ENCODE measurements at places on chromosomes 6 and 20.

- DNase-seq: no peak
These were observed 57.4 kb downstream of the NCOA6 start for GRCh38 chr20:34768096-34768495.

DNA sequence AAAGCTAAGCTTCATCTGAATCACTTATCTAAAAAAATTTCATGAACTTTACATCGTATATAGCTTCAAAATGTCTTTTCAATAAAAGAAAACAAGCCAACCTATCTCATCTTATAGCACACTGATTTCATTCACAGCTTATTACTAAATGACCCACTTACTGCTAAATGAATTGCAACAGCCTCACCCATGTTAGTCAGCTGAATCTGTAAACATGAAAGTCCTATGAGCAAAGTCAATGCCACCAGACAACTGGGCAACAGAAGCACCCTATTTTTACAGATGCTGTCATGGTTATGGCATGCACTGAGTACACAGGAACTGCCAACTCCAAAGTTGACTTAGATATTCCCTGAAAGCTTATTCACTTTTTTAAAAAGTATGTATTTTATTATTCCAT lies 41.2 kb upstream of the DST start:
- DNase-seq: no peak

DNA sequence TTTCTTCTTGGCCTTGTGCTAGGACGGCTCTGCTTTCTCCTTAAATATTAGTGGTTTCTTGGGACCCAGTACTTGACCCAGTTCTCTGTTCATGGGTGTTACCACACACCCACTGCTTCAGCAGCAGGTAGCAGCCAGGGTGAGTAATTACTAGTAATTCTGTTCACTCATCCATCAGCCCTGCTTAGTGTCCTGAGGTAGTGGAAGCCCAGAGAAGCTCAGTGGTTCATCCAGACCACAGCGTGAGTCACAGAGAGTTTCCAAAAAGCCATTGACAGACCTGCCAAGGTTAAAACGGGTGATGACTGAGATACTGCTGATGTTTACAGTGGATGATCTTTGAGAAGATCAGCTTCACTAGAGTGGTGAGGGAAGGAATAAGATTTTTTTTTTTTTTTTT lies 51.7 kb upstream of the HINT3 start:
- peak; percentile 77 for DNase-seq

DNA sequence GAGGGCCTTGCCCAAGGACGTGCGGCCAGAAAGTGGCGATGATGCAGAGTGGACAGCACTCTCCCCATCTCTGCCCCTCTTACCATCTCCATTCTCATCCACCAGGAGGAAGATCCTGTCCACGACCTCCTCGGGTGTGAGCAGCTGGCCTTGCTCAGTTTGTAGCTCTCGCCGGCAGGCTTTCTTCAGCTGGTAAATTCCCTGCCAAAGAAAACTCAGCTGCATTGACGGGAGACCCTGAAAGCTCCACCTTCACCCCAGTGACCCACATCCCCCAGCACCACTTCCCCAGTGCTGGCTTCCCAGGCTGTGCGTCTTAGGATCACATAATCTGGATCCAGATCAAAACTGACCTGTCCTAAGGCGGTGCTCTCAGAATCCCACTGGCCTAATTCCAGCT lies 9.2 kb downstream of the GUCA1B start:
- DNase-seq: no peak

- no peak for DNase-seq
These were observed 193.7 kb downstream of the GPX5 start for GRCh38 chr6:28719275-28719940.

DNA sequence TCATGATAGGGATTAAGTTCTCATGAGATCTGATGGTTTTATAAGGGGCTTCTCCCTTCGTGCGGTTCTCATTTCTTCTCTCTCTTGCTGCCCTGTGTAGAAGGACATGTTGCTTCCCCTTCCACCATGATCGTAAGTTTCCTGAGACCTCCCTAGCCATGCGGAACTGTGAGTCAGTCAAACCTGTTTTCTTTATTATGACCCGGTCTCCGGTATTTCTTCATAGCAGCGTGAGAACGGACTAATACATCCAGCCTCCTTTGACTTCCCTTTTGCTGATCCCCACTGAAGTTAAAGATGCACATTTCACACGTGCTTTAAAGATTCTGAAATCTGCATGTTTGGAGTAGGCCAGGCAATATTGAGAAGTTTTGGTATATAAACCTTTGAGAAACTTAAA lies 543.1 kb downstream of the PRKN start:
- no peak for DNase-seq

DNA sequence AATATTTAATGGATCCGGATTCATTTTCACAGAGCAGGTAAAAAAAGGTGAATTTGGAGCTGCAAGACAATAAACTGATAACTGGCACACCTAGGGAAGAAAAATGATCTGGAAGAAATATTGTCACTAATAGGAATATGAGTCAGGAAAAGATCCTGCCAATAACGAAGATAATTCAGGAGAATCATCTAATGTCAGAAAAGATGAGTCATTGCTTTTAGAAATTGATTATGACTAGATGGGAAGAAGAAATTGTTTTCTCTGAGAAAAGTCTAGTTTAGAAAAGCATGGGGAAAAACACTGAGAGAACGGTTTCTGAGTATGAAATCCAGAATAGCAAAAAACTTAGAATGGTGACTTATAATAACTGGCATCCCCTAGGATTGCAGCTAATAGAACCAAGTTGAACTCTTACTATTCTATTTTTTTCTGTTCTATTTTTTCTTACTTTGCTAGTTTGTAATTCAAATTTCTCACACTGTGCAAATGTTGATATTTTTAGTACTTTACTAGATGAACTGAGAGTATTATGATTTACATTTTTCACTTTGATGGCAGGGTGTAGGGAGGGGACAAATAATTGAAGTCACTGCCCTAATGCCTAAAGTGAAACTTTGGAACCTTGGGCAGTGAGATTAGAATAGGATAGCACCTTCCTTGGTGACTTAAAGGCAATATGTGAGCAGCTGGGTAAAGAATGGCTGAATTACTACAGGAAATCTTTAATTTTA lies 38.2 kb upstream of the SUPT3H start:
- DNase-seq: no peak

DNA sequence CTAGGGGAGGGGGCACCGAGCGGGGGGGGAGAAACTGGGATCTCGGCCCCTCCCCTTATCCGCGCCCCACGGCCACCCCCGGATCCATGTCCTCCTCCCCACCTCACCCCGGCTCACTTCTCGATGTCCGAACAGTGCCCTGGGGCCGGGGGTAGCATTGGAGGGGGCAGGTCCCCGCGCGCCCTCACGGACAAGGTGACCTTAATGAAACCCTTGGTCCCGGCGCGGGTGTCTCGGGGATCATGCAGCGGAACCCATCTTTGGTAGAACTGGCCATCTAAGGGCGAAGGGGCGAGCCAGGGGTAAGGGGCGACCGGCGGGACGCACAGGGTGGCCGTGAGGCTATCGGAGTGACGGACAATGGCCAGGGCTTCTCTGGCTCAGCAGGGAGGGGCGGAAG lies 13.6 kb upstream of the SPAG4 start:
- DNase-seq: no peak

- DNase-seq: no peak
These were observed 3.6 kb downstream of the EPB41L2 start for GRCh38 chr6:131059486-131059885.

DNA sequence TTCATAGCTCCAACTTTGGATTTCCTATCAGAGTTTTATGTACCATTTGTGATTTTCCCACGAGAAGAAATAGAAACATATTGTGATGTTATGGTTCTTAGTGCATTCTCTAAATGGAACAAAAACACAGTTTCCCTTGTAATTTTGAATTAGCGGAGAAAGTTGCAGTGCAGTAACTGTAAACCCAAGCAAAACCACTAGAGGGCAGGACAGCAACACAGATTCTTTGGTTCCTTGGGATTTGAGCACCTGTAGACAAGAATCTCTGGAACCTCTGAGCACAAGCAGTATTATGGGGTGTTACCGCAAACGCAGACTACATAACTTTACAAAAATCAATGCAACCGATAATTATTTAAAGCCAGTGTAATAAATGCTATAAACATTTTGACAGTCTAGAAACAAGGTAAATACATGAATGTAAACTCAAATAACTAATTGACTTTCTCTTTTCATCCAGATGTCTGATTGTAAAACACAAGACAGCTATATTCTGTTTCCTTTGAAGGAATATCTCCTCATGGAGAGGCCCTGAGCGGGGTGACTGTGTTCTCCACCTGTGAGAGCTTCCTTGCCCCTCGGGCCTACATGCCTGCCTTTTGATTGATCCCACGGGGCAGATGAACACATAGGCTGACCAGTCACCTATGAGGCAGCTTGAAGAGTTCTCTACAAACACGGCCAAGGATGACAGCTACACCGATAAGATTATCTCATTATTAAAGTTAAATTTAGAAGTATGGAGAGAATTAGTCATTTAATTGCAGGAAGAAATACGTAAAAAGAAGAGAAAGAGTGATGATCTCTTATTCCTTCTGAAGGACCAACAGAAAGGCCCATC lies 67.5 kb upstream of the COL21A1 start:
- DNase-seq: no peak

- no peak for DNase-seq
These were observed 21.1 kb downstream of the RTN4IP1 start for GRCh38 chr6:106608080-106608668.

GRCh38 chr6:16168858-16169257 lies 40.0 kb downstream of the MYLIP start:
- no peak for DNase-seq

GRCh38 chr6:35351422-35351821 lies 9.1 kb downstream of the PPARD start:
- no peak for DNase-seq

DNA sequence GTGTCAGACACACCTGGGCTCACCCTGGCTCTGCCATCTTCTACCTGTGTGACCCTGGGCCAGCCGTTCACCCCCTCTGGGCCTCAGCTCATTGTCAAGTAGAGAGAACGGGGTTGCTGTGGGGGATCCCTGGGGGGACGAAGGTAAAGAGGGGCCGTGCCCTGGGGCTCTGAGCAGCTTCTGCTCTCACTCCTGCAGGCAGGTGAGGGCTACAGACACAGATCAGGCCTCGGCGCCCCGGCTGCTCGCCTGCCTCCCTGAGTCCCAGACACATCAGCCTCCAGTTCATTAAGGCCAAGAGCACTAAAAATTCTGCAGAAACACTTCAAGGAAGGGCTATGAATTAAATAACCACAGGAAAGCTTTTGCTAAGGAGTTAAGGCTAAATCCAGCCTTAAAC lies 394.4 kb downstream of the CDH4 start:
- DNase-seq: no peak

DNA sequence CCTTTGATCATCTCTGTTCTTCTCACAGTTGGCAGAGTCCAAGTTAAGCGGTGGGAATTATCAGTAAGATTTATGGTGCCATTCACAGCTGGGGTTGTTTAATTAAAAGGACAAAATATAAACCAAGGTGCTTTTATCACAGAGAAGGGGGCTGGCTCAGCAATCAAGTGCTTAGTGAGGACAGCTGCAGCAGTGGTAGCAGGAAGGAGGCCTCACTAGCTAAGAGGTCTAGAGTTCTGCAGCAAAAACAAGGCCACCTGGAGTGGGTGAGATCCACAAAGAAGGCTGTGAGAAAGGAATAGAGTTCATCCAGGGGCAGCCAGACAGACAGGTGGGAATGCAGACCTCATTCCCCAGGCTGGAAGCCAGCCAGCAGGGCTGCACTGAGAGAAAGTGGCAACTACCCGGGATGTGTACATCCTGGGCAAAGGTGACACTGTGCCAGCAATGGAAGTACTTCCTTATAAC lies 37.1 kb downstream of the PIGU start:
- no peak for DNase-seq

DNA sequence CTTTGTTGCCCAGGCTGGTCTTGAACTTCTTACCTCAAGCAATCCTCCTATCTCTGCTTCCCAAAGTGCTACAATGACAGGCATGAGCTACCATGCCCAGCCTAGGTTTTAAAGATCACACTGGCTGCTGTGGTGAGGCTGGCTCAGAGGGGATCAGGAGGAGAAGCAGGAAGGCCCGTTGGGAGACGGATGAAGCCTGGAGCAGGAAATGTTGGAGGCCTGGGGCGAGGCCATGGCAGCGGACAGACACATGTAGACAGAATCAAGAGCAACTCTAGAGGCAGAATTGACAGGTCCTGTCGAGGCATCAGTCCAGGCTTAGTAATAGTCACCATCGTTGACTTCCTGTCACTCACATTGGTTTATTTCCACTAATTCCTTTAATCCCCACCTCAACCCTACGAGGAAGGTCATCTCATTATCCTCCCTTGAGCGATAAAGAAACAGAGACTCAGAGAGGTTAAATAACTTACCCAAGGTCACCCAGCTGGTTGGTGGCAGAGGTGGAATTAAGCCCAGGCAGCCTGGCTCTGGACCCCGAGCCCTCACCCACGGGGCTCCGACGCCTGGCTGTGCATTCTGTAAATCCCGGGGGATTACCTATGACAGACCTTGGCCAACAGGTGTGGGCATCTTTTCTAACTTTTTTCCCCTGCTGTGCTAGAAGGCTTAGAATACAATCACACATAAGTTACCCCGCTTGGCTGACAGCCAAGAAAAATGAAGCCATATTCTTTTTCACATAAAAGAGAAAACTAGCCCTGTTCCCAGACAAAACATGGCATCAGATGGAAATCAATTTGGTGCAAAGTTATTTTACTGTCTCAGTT lies 113.4 kb downstream of the EYA2 start:
- no peak for DNase-seq

DNA sequence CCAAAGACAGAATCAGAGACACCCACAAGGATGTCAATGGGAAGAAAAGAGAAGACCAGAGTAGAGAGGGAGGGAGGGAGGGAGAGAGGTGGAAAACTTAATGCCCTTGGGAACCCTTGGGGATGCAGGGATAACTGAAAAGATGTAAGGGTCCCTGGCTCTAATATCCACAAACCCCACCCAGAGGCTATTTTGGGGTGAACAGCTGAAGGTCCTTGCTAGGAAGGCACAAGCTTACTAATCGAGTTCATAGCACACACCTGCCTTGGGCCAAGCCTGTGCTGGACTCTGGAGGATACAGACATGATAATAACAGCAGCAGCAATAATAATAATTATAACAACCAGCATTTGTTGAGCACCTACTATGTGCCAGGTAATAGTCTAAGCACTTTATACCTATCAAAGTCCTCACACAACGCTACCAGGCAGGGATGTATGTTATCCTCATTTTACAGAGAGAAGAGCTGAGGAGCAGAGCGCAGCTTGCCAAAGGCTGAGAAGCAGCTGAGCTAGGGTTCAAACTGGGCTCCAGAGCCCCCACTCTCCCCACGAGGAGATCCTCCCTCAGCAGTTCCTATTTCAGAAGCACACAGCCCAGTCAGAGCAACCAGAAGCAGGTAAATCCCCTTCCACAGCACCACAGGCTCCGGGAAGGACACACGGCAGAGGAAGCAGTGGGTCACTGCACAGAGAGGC lies 174.2 kb downstream of the ANKRD60 start:
- DNase-seq: no peak

- DNase-seq: no peak
These were observed 52.9 kb upstream of the TAB2 start for GRCh38 chr6:149264629-149265028.
